ENCODE measurements at places on chromosomes 6 and 20.

GRCh38 chr20:15643713-15644112 lies 929.5 kb downstream of the KIF16B start:
- DNase-seq, result peak; percentile 1

DNA sequence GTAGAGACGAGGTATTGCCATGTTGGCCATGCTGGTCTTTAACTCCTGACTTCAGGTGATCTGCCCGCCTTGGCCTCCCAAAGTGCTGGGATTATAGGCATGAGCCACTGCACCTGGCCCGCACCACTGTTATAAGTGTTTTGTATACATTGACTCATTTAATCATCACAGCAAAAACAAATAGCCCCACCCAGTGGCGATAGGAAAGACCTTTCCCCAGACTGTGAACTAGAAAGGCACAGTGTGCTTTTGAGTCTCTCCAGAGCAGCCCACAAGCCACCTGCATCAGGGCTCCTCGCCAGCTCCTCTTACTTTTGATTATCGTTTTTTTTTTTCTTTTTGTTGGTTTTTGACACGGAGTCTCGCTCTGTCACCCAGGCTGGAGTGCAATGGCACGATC lies 27.9 kb upstream of the ZFP64 start:
- no peak for DNase-seq

DNA sequence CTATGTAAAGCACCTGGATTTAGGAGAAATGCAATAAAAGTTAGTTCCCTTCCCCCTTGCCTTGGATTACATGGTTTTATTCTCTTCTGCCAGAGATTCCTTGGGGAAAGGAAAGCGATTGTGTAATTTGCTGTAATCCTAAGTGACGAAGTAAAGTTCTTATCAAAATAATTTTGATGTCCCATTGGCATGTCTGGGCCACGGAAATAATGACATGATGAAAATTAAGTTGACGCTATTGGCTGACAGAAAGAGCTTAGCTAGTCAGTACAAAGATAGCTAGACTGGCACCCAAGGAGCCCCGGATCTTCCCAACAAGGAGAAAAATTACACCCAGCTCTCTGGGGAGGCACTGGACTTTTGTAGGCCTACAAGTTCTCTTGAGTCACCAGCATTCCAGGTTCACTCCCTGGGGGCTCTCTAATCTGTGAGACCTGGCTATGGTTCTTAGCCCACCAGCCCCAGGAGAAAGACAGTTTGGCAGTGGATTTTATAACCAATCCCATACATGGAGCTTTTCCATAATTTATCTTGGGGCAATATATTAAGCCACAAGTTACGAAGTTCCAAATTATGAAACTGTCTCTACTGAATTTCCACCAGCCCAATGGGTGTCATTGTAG lies 59.9 kb downstream of the FOXA2 start:
- DNase-seq, result no peak

GRCh38 chr6:88490908-88491264 lies 324.7 kb upstream of the CNR1 start:
- DNase-seq, result no peak

DNA sequence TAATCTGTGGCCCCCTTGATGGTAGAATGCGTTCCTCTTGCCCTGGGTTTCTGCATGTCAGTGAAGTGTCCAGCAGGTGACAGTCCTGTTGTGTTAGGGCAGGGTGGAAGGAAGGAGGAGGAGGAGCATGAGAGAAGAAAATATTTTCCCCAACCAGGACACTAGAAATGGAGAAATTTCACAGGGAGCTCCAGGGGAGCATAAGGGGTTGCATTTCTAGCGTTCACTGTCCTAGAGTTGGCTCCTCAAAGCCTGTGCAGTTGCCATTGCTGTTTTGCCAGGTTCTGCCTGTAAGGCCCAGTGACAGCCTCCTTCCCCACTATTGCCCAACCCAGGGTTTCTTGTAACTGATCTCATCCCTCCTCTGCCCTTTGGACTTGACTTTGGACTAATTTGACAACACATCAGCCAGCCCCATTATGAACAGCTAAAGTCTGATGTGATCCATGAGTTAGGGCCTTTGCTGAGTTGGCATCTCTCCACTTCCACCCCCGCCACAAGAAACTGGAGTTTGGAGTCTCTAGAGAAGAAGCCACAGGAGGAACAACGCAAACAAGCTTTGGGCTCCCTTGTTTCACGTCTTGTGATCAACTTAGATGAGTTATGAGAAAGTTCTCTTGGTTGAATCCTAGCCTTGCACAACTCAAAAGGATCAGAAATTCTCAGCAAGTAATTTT lies 14.0 kb upstream of the FAM50B start:
- no peak for DNase-seq

- peak; percentile 24 for DNase-seq
Measured at GRCh38 chr6:105015482-105015881, 58.6 kb downstream of the LIN28B start.

GRCh38 chr20:60804918-60805630 lies 447.0 kb upstream of the CDH4 start:
- DNase-seq, result no peak

DNA sequence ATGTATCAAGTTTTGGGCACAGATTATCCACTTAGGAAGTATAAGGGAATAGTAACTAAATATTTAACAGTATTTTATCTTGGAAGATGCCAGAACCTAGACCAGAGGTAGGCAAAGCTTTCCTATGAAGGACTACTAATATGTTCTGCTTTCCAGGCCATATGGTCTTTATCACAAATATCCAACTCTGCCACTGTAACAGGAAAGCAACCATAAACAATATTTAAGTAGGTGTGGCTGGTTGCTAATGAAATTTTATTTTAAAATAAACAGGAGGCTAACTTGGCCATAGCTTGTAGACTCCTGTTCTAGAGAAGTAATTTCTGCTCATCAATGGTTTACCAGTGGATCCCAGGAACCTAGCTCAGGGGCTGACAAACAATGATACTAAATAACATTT lies 39.4 kb downstream of the NOL7 start:
- no peak for DNase-seq

DNA sequence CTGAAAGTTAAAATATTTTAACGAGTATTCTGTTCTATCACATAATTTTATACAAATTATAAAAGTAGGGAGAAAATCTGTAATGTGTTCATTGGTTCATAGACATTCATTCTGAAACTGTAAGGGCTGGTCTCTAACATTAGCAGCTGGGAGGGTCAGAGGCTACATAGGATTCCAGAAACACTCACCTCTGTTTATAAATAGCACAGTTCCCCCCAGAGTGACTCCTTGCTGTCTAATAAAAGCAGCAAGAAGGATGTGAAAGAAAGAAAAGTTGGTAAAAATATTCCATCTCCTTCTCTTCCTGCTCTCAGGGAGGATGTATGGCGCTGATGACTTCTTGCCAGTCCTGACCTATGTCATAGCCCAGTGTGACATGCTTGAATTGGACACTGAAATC lies 25.3 kb upstream of the NAA20 start:
- no peak for DNase-seq

DNA sequence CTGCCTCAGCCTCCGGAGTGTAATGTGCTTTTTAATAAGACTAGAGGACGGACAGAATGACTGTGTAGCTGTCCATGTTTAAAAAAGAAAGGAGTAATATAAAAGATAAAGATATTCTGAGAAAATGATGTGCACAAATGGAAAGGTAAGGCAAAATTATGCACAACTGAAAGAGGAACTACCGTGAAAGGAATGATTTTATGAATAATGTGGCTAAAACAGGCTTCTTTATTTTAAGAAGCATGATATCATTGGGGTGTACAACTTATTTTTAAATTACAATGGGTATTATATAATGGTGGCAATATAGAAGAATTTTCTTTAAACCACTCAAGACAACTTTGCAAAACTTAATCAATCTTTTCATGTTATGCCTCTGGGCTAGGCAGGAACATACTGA lies 78.1 kb downstream of the FIG4 start:
- no peak for DNase-seq

GRCh38 chr6:149680503-149680902 lies 32.0 kb upstream of the KATNA1 start:
- no peak for DNase-seq

GRCh38 chr20:59485576-59486454 lies 118.5 kb upstream of the PHACTR3 start:
- no peak for DNase-seq

GRCh38 chr6:111663692-111664564 lies 58.2 kb upstream of the TRAF3IP2 start:
- no peak for DNase-seq

DNA sequence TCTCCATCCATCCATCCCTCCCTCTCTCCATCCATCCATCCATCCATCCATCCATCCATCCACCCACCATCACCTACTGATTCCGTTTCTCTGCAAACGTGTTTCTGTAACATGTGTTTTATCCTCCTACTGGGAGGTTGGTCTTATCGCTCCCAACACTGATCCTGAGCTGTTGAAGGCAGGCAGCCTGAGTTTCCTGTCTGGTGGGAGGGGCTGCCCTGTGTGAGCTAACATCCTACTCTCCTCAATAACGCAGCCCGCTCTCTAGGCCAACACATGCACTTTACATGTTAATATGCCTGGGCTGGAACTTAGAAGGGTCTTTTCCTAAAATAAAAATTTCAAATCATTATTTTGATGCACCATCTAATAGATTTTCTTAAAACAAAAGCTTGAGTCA lies 126.5 kb downstream of the WDR27 start:
- DNase-seq, result no peak

DNA sequence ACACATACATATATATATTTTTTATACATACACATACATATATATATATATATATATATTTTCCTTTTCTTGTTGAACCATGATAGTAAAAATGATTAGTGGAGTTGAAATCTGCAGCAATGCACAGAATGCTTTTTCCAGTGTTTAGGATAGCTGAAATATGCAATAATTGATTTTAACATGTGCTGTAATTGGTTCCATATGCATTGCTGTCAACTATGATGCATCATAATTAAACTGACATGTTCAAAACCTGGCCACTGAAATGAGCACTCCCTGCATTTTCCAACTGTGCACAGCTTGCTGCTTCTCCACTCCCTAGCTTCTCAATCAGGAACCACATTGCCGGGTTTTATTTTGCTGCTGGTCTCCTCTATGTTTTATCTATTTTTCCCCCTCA lies 358.3 kb downstream of the PAX1 start:
- no peak for DNase-seq

DNA sequence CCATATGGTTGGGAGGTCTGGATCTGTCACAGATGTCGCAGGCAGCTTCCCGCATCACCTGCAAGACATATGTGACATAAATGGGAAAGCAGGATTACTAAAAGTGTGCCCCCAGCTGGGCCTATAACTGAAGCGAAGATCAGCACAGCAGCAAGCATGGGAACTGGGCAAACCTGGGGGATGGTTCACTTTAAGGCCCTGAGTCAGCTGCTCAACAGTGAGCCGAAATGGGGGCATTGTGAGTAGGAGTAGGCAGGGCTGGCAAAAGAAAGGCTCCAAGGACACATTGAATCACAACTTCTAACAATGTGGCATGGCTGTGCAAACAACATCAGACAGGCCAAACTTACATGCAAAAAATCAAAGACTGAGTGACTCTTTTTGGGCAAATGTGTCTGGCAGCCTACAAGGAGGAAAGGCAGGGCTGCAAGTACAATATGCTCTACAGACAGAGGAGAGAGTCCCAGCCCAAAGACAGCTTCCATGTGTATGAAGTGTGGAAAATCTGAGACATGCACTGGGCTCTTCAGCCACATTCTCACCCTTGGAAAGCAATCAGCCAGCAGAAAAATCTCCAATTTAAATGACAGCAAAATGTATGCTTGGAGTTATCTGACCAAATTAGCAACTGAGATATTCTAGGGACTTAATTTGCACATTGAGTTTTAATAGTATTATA lies 531.0 kb upstream of the MMS22L start:
- DNase-seq, result no peak

GRCh38 chr6:142942805-142943227 lies 2.2 kb downstream of the HIVEP2 start:
- DNase-seq, result peak; percentile 47

DNA sequence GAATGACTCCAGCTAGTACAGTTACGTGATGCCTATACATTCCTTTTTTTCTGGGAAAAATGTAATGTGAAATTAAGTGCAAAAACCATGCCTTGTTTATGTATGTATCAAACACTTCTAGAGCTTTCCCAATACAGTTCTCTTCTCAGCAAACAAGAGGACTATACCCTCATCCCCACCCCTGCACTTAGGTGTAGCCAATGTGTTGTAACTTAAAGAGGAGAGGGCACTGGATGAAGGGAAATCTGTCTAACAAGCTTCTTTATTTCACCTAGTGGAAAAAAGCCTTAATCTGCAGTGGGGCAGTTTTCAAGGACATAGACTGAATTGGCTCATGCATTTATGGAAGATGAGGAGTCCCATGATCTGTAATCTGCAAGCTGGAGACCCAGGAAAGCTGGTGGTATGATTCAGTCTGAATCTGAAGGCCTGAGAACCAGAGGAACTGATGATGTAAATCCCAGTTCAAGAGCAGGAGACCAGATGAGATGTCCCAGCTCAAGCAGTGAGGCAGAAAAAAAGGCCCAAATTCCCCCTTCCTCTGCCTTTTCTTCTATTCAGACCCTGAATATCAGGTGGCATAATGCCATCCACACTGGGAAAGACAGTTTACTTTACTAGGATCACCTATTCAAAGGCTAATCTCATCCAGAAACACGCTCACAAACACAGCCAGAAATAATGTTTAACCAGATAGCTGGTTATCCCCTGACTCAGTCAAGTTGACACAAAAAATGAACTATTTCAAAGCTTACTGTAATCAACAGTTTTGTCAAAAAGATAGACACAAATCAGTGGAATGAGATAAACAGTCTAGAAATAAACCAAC lies 25.8 kb upstream of the SLC17A3 start:
- DNase-seq, result peak; percentile 81

GRCh38 chr20:35490736-35491181 lies 35.4 kb downstream of the CEP250 start:
- DNase-seq, result no peak

DNA sequence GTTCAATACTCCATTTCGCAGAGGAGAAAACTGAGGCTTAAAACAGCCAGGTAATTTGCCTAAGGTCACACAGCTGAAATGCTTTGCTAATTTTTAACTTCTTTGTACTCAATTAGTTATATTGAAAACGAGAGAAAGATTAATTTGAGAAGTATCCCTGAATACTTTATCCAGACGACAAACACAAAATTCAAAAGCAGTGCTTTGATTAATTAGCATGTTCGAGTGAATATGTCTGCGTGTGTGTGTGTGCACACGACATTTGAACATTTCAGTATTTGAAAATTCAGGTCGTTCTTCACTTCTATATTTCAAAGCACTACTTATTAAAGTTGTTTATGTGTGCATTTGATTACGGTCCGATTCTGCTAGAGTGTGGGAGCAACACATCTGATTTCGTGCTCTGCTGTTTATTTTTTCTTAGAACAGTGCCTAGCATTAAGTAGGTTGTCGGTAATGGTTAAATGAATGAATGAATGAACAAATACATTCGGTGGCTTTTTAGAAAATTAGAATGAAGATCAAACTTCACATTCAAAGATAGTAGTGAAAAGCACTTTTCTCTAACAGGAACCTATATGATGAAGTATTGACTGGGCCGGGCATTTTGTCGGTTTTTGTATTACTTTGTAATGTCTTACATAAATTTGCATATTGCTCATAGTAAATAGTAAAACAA lies 36.9 kb upstream of the SYNCRIP start:
- no peak for DNase-seq

DNA sequence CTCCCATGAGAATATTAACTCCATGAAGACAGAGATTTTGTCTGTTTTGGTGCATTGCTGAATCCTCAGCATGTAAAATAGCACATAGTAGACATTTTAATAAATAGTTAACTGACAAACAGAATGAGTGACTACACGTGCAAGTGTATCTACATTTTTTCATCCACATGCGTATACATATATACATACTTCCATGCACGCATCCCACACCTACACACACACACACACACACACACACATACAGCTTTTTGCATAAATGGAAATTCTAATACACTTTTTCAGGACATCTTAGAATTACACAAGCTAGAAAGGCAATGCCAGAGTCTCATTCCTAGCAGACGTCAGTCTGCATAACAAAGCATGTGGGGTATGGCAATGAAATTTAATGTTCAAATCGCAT lies 139.7 kb upstream of the LRFN2 start:
- DNase-seq, result no peak
